ENCODE measurements at places on chromosomes 6 and 20.

- no peak for DNase-seq
Observed at GRCh38 chr6:7758456-7758855, 32.6 kb downstream of the BMP6 start.

DNA sequence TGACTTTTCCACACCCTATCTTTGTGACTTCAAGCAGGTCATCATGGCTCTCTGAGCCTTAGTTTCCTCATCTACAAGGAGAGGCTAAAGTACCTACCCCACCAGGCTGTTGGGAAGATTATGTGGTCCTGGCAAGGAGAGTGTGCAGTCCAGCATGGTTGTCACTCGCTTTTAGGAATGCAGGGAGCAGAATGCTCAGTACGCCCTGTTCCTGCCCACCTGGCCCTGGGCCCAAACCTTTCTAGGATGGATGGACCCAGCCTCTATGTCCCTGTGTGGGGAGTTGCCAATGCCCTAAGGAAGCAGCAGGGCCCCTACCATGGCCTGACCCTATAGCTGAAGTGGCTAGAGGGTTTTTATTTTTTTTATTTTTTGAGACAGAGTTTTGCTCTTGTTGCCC lies 2.0 kb downstream of the CLPSL2 start:
- no peak for DNase-seq

GRCh38 chr20:11454966-11455799 lies 462.5 kb upstream of the BTBD3 start:
- DNase-seq, result no peak

GRCh38 chr6:12335131-12335527 lies 45.0 kb downstream of the EDN1 start:
- DNase-seq, result no peak

DNA sequence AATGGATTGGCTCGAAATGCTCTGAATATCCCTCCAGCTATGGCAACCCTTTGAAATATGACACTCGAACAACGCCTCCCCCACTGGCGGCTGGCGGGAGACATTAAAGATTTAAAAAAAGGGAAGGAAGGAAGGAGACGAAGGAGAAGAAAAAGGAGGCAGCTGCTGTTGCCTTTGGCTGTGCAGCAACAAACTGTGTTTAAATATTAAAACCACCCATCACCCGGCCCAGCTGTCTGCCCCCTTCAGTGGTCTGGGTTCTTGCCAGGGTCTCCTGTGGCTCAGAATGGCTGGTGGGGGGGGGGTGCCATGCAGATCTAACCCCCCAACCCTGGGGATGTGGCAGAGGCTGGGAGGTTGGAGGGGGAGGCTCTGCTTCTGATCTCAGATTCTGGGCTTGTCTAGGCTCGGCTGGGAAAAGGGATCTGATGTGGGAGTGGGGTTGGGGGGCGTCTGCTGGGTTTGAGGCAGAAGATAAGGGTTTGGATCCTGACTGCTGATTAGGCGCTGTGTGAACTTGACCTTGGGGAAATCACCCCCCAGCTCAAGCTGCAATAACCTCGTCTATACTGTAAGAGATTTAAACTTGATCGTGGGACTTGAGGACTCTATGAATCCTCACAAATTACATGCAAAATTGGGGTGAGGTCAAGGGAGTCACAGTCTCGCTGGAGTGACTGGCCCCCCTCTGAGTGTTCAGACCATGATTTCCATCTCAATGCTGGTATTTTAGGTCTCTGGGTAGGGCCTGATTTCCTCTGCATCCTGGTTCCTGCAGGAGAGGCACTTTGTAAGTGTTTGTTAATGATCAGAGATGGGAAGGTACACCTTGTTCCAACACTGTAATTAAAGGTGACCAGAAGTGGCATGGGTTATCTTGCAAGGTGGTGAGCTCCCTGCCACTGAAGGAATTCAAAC lies 40.3 kb upstream of the BLCAP start:
- DNase-seq, result no peak

DNA sequence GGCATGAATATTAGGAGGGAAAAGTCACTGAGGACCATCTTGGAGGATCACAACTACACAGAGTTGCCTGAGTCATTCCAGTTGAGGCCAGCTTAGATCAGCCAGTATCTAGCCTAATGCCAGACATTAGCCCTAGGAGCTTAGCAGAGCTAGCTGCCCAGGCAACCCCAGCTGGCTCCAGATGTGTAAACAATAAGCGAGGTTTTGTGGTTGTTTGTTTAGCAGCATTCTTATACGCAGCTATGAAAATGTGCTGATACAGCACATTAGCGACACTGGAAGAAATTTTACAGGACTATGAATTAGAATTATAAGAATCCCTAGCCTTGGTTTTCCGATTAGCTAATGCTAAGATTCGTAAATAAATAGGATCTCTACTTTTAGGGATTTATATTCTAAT lies 59.3 kb downstream of the BTBD3 start:
- no peak for DNase-seq

GRCh38 chr6:135722190-135722589 lies 129.3 kb upstream of the PDE7B start:
- DNase-seq, result no peak

DNA sequence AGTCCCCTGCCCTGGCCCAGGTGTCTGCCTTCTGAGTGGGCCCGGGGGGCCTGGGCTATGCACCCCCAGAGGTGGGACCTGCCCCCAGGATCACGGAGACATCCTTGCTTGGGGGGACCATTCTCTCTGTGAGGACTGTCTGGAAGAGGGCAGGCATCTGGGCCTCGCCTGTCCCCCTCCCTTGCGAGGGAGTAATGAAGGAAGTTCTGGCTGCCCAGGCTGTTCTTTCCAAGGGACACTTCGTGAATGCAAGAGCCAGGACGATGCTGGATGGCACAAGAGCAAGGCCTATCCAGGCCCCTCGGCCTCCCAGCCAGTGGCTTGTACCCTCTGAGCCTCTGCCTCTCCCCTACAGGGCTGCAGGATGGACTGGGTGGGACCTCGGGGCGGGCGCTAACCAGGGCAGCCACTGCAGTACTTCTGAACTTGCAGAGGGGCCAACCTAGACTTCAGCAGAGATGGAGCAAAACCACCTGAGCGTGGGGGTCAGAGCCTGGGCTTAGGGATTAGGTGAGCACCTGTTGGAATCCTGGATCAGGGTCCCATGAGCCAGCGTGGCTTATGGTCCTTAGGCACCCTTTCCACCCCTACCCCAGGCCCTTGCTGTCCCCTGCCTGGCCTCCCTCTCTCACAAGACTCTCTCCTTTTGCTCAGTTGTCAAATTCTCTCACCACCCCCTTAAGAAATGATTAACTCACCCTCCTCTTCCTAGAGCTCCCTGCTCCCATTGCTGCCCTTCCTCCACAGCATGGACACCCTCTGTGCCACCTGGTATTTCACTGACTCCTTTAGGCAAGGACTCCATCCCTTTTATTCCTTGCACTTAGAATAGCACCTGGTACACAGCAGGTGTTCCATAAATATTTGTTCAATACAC lies 53.2 kb downstream of the CTCFL start:
- no peak for DNase-seq

GRCh38 chr6:170207586-170208181 lies 83.2 kb downstream of the DLL1 start:
- DNase-seq, result no peak

- no peak for DNase-seq
Observed at GRCh38 chr6:84779380-84779779, 15.0 kb upstream of the TBX18 start.

GRCh38 chr6:154361476-154361875 lies 4.9 kb upstream of the IPCEF1 start:
- DNase-seq, result no peak

DNA sequence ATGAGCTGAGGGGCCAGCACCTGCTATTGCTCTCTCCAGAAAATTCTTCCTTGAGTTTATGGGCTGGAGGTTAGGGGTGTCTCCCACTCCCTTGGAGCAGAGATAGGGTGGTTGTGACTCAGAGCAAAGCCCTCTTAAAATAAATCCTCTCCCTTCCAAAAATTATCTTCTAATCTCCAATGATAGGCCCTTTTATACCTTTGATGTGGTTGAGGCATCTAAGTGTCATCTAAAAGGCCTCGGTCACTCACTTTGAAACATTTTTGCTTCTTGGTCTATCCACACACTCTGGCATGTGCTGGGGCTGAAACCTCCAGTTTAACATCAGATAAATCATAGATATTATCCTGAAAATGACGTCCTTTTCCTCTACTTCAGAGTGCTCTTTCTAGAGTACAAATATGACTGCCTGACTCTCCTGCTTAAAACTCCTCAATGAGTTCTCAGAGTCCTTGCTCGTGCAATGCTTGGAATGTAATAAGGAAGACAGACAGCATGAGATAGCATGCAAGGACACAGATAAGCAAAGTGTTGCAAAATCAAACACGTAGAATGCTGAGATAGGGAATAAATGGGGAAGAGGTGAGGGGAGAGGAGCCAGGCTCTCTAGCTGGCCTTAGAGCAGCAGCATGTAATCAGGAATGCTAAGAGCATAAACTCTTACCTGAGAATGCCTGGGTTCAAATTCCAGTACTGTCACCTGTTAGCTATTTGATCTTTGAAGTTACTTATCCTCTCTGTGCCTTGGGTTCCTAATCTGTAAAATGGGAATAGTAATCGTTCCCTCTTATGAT lies 374.1 kb upstream of the CITED2 start:
- DNase-seq, result no peak

GRCh38 chr6:24859132-24859531 lies 60.4 kb upstream of the ARMH2 start:
- no peak for DNase-seq

- no peak for DNase-seq
Observed at GRCh38 chr6:136866872-136867416, 44.6 kb downstream of the PEX7 start.

DNA sequence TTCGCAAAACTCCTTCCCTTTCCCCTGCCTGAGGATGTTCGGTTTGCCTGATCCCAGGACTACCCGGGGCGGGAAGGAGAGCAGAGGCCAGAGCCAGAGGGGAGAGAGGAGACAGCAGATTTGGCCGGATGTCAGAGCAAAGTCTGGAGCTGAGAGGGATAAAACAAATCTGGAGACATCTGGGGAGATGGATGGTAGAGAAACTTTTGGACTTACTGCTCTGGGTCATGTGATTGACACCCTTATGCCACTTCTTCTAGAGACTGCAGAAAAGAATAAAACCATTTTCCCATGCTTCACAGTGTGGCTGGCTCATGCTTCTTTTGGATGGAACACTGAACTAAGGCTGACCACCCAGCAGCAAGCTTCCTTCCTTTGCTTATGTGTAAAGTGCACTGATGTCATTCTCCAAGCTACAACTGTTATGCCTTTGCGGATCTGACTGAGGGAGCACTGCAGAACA lies 174.7 kb downstream of the FOXC1 start:
- no peak for DNase-seq

- DNase-seq, result no peak
Observed at GRCh38 chr6:35027807-35028206, 113.3 kb downstream of the TCP11 start.

DNA sequence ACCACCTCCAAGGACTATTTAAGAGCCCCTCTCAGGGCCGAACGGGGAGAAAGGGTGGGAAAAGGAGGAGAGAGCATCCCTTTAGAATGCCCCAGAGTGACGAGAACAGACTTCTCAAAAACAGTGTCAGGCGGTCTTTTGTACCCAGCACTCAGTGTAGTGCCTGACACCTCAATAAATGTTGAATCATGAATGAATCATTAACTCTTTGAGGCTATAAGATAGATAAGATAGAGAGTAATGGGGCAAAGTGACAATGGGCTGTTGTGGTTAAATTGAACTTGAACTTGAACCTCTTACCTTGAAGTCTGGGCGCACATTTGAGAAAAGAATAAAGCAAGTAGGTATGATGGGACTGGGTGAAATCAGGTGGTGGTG lies 7.4 kb downstream of the TCF21 start:
- DNase-seq, result no peak

DNA sequence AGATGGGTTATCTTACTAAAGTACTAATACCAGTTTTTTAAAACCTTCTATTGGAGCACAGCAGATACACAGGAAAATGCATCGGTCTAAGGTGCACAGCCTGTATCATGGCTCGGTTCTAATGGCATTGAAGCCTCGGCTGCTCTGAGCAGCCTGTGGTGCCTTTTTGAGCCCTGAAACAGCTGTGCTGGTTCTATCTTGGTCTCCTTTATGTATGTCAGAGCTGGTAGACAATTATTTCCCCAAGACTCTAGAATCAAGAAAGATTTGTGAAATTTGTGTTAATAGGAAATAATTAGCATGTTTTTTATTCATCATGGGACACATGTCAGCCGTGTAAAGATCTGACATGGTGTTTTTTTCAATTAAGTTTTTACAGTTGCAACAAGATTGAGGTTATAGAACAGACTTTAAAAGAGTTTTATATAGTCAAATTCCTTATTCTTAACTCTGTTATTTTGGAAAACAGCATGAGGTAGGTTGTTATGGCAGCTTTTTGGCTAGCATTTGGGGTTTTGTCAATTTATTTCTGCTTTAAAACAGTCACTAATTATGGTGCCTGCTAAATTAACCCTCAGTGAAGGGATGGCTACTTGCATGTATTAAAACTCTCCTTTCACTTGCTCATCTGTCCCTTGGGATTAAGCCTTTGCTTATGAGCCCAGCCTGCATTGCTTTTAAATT lies 40.3 kb upstream of the C20orf144 start:
- DNase-seq, result no peak

DNA sequence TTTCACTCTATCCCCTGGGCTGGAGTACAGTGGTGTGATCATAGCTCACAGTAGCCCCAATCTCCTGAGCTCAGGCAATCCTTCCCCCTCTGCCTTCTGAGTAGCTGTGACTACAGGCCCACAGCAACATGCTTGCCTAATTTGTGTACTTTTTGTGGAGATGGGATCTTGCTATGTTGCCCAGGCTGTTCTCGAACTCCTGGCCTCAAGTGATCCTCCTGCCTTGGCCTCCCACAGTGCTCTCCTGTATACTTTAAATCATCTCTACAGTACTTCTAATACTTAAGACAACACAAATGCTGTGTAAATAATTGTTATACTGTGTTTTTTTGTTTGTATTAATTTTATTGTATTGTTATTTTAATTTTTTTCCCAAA lies 39.7 kb upstream of the FAM50B start:
- no peak for DNase-seq

GRCh38 chr6:46687619-46688097 lies at the start of gene TDRD6:
Gene TDRD6, plus strand, starts transcription at chr6:46687885. Its CDS starts 244 bp downstream, at chr6:46688129.
- DNase-seq, result no peak

DNA sequence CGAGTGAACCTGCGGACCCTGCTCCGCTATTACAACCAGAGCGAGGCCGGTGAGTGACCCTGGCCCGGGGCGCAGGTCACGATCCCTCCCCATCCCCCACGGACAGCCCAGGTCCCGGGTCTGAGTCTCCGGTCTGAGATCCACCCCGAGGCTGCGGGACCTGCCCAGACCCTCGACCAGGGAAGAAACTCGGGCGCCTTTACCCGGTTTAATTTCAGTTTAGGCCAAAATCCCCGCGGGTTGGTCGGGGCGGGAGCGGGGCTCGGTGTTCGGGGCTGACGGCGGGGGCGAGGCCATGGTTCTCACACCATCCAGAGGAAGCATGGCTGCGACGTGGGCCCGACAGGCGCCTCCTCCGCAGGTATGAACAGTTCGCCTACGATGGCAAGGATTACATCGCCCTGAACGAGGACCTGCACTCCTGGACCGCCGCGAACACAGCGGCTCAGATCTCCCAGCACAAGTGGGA lies 46.9 kb upstream of the TRIM26 start:
- peak; percentile 24 for DNase-seq
